HCEC 1CT (cell line): ENCODE measurements at places on chromosomes 5 and 9.

- DNase-seq, result no peak
Observed at GRCh38 chr5:179118338-179118737, 58.2 kb downstream of the ZNF354C start.

- no peak for DNase-seq
Observed at GRCh38 chr9:84573083-84573482, 96.4 kb upstream of the NTRK2 start.

DNA sequence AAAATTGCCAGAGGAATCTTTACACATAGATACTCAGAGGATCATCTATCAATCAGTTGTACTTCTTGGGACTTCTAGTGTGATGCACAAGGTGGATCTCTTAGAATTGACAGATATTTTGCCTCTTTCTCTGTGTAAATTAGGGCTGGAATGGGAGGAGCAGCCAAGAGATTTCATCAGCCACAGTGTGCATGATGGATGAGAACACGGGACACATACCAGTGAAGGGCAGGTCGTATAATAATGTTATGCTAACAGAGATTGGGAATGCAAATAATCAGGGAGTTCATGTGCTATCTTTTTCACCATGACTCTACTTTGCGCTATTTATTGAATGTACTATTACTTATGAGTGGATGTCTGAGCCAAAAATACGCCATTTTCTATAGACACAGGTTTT, 43.3 kb upstream of the ISOC1 start:
- DNase-seq, result no peak

- no peak for DNase-seq
Observed at GRCh38 chr9:80796632-80797031, 892.7 kb downstream of the TLE1 start.

GRCh38 chr9:124505006-124505900, 1.9 kb downstream of the NR5A1 start:
- no peak for DNase-seq

DNA sequence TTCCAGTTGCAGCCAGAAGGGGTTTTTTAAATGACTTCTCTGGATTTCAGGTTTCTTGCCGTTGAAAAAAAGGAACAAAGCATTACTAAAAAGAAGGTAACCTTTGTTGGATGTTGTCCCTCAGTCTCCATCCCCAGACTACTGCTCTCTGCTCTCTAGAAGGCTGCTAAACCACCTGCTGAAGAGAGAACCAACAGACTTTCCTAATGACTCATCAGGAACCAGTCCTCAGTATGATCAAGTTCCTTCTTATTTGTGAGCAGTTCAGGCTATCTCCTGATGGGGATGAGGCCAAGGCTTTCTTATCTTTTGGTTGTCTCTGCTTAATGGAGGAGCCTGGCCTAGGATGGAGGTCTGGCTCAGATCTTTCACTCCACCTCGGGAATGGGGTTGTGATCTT, 4.1 kb downstream of the KIF4B start:
- no peak for DNase-seq

- no peak for DNase-seq
Observed at GRCh38 chr9:98732801-98733200, 24.1 kb upstream of the GABBR2 start.

- DNase-seq, result peak; percentile 77
Observed at GRCh38 chr5:135437796-135438560, 9.2 kb downstream of the DCANP1 start.

DNA sequence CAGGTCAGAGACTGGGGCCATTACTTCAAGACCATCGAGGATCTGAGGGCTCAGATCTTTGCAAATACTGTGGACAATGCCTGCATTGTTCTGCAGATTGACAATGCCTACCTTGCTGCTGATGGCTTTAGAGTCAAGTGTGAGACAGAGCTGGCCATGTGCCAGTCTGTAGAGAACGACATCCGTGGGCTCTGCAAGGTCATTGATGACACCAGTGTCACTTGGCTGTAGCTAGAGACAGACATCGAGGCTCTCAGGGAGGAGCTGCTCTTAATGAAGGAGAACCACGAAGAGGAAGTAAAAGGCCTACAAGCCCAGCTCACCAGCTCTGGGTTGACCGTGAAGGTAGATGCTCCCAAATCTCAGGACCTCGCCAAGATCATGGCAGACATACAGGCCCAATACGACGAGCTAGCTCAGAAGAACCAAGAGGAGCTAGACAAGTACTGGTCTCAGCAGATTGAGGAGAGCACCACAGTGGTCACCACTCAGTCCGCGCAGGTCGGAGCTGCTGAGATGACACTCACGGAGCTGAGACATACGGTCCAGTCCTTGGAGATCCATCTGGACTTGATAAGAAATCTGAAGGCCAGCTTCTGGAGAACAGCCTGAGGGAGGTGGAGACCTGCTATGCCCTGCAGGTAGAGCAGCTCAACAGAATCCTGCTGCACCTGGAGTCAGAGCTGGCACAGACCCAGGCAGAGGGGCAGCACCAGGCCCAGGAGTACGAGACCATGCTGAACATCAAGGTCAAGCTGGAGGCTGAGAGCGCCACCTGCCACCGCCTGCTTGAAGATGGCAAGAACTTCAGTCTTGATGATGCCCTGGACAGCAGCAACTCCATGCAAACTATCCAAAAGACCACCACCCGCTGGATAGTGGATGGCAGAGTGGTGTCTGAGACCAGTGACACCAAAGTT, 9.3 kb downstream of the NIPBL start:
- DNase-seq, result no peak

DNA sequence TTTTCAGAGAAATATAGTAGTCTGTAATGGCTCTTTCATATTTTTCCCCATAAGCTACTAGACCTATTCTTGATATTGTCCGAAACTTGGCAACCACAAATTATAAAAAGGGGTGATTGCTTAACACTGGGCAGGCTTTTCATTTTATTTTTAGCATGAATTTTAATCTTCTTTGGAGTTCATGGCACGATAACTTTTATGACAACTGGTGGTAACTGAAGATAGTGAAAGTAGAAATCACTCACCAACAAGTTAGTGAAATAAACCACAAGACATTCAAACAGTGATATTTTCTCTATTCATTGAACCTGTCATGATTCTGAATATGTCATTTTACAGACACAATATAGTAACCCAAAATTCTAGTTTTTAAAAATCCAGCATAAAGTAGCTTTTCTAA, 213.9 kb downstream of the PRDM9 start:
- DNase-seq, result no peak

DNA sequence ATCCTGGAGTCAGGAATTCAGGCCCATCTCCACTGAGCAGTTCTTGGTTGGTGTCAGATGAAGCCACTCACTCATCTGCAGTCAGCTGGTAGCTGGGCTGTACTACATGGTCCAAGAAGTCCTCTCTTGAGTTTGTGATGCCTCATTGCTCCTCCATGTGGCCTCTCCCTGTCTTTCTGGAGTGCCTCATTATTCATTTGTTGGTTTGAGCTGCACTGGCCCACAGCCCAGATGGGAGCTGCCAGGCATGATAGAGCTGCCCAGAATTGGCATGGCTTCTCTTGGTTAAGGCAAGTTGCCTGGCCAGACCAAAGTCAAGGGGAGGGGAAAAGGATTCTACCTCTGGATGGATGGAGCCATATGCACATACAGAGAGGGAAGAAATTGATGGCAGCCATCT, 8.0 kb downstream of the PTCD2 start:
- DNase-seq, result no peak

GRCh38 chr9:114302727-114303126, 20.2 kb upstream of the ORM1 start:
- no peak for DNase-seq

DNA sequence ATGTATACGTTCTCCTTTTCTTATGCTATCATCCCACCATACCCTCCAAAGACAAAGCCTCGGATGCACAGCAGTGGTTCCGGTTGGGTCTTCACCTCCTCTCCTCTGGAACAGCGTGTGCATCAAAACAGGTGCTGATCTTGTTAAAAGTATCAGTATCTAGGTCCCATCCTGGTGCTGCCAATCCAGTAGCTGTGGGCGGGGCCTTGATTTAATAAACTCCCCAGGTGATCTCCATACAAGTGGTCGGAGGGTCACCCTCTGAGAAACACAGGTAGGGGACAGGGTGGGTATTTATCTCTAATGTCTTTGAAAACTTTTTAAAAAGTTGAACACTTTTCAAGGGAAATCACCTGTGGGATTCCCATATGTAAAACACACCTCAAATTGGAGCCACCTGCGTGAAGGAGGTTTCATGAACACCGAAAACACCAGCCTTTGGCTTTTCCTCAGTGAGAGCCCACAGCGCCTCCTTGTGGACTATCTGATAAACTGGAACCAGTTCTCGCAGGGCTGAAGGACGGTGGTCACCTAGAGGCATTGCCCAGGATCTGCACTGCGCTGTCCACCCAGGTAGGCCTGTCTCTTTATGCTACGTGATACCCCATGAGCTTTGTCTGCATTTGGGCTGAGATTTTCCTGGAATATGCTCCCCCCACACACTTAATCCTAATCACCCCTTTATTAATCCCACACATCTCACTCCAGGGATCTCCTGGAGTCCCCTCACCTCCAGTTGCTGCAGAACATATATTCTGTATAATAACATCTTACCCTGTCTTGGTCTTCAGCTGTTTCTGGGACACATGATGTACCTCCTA, 80.5 kb upstream of the EPB41L4B start:
- peak; percentile 22 for DNase-seq

GRCh38 chr5:130335117-130335516, 430.9 kb downstream of the CHSY3 start:
- peak; percentile 60 for DNase-seq

- peak; percentile 58 for DNase-seq
Observed at GRCh38 chr9:87189006-87189405, 241.7 kb upstream of the GAS1 start.

DNA sequence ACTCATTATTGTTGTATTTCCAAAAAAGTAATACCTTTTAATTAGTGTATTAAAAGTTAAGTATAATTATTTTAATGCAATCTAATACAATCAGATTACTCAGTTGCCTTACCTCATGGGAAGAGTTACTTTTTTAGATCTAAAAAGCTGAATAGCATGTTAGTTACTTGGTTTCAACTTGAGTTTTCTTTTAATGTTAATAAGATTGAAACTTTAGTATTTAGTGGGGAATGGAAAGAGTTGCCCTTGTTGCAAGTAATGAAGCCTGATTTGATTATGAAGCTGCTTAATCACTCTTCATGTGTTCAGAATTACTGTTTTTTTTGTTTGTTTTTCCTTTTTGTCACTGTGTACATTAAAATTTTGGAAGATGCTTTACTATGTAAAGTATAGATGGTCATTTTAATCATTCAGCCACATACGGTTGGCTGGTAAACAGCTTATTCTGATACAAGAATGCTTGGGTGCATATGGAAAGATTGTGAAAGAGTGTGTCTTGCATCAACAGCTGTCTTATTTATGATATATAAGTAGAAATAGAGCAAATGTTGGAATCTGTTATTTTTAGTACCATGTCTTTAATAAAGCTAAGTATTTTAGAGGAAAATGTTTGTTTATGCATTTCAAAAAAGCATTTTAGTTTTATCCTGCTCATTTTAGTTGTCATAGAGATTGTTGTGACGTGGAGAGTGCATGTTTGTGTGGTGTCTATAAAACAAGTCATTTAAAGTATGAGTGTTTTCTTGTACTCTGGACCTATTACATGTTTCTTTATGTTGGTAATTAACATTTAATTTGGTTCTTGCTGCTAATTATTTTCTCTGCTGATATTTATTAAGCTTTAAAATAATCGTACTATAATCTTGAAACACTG, 36.4 kb downstream of the SREK1 start:
- peak; percentile 6 for DNase-seq

DNA sequence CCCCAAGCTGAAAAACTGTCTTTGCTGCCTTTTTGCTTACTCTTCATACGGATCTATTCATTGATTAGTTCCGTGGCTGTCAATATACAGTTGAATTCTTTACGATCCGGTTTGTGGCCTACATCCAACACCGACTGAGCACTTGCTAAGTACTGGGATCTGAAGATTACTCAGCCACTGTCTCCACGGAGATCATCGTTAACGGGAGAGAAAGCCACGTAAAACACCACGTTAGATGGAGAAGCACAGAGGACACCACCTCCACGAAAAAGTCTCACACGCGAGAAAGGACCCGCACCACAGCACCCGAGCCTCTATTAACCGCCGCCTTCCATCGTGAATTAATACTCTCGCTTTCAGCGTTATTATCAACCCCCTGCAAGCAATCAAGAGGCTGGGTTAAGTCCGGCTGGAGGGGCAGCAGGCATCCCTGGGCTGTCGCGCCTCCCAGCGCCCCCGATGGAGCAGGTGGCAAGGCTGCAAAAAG, 650 bp downstream of the ELP1 start:
- DNase-seq, result no peak

DNA sequence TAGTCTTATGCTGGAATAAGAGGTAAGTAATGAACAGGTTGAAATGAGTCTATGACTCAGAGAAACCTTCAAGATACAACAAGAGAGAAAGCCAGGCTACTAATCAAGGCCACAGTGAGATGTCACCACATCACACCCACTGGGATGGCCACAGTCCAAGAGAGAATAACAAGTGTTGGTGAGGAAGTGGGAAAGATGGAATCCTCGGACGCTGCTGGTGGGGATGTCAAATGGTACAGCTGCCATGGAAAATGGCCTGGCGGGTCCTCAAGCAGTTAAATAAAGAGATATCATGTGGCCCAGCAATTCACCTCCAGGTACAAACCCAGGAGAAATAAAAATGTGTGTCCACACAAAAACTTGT, 41.9 kb upstream of the NEURL1B start:
- DNase-seq, result no peak

- DNase-seq, result no peak
Observed at GRCh38 chr9:70668751-70669150, 254.3 kb upstream of the KLF9 start.

DNA sequence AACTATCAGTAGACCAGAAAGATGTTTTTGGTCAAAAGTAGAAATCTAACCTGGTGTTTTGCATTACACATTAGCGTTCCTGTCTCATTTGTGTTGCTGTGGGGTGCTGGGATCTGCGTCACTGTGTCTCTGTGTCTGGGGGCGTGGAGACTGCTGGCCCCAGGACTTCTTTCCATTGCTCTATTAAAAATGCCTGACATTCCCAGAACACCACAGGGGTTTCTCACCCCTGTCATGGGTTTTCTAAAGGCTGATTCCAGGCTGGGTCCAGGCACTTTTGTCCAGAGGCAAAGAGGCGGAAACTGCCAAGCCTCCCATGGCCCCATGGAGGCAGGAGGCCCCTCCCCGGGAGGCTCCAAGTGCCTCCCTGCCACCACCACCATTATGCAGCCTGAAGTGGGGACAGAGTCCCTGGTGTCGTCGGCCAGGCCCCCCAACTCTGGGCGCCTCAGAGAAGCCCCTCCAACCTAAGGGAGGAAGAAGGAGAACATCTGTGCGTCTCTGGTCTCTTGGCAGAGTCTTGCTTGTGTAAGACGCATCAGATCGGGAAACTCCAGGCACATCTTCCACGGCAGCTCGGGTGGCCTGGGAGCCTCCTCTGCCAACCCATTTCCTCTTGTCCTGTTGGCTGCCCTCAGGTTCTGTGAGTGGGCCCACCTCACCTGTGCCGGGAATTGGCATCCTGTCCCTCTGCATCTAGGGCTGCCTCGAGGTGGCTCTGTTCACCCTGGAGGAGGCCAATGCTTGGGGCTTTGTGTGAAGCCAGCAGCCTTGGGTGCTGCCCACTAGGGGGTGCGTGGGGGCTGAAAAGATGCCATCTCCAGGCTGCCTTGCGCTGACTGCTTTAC, 13.8 kb upstream of the PLEKHG4B start:
- peak; percentile 35 for DNase-seq

- no peak for DNase-seq
Observed at GRCh38 chr5:126988021-126988569, 42.3 kb downstream of the MARCHF3 start.
